Right renal pelvis (tissue), 4 donors: ENCODE measurements at places on chromosomes 16 and 17.
A peak's percentile ranks its signal among the peaks of the same experiment; 100 is the strongest.

DNA sequence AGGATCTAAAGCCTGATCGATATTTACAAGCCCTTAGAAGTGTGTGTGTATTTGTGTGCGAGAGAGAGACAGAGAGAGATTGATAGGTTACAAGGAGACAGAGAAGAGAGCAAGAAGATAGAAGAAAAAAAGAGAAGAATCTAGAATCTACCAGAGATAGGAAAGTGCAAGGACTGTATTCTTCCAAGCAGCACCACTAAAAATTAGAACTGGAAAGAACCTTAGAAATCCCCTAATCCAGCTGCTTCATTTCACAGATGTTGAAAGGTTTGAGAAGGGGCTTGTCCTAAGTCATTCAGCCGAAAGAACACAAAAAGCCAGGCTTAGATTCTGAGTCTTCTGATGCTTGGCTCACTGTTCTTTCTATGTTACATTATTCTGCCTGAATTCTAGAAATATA lies 92.2 kb downstream of the HS3ST3A1 start:
- no peak for DNase-seq

DNA sequence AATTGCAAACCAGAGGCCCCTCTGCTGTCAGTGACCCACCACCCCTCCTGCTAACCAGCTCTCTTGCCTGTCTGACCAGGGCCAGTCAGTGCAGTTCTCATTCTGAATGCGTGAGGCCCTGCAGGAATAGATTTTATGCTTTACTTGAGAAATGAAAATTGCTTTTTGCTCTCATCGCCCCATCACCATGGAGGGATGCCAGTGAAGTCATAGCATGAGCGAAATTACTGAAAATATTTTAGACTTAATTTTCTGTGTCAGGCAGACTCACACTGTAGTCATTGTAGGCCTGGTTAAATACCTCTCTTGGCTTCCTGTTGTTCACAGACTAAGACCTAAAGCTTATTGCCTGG lies 490.5 kb upstream of the CDH5 start:
- DNase-seq = no peak

DNA sequence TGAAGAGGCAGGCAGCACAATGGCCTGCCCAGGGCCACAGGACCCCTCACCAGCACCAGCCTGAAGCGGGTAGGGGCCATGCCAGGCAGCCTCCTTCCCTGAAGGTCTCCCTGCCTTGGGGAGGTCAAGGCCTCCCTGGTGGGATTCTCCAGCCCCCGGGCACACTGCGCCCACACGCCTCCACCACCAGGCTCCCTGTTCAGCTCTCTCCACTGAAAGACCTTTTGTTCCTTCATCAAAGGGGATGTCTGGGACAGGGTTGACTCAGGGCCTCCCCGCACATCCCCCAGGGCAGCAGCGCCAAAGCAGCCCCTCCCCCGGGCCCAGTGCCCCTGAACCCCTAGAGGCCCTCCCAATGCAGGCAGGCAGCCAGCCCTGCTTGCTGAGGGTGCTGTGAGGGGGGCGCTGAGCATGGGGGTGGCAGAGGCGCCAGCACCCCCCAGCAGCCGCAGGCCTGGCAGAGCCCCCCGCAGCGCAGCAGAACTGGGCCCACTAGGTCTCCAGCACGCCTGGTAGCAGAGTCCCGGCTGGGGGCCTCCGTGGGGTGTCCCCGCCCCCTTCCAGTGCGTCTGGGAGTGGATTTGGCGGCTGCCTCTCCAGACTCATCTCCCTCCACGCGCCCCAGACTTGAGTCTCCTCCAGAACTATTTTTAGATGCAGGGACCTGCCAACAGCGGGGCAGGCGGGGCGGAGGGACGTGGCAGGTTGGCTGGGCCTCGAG lies 13.1 kb downstream of the BCAR1 start:
- DNase-seq = no peak

GRCh38 chr17:80455336-80455710 lies 21.1 kb downstream of the NPTX1 start:
- no peak for DNase-seq

DNA sequence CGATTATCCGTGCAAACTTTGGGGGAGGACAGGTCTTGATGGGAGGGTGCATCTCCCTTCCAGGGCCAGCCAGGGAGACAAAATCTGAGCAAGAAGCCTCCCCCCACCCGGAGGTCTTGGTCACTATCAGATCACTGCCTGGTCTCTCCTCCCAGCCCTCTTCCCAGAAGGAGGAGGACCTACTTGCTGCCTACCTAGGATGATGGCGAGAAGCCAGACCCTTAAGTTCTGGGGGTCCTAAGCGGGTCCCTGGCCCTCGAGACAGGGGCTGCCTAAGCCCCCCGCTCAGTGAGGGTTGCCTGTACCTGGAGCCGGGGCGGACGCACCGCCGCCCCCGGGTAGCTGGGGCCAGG lies 4.6 kb downstream of the TSPOAP1 start:
- no peak for DNase-seq

DNA sequence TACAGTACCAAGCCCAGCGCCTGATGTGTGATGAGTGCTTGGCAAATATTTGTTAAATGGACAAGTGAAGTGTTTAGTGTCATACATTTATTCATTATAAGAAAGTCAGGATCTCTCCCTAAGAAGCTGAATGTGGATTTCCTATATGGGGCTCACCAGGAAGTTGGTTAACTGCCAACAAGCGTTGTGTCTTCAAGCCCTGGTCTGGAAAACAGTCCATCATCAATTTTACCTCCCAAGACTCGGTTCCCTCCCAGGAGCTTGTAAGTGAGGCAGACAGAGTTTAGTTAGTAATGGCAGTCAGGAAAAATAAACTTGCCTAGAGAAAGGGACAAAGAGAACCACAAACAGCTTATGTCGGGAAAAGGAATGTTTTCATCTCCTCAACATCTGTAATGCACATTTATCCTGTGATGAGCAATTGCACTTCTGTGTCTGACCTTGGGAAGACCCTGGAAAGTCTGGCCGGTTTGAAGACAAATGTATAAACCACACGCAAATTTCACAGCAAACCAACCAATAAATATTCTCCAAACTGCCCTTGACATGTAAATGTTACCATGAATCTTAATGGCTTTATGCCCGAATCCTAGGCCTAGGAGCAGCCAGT lies 28.3 kb downstream of the C16orf95 start:
- no peak for DNase-seq

GRCh38 chr16:81553080-81553813 lies 108.6 kb downstream of the CMIP start:
- DNase-seq = no peak

GRCh38 chr17:7019839-7020519 lies 2.9 kb upstream of the BCL6B start:
- DNase-seq = no peak

DNA sequence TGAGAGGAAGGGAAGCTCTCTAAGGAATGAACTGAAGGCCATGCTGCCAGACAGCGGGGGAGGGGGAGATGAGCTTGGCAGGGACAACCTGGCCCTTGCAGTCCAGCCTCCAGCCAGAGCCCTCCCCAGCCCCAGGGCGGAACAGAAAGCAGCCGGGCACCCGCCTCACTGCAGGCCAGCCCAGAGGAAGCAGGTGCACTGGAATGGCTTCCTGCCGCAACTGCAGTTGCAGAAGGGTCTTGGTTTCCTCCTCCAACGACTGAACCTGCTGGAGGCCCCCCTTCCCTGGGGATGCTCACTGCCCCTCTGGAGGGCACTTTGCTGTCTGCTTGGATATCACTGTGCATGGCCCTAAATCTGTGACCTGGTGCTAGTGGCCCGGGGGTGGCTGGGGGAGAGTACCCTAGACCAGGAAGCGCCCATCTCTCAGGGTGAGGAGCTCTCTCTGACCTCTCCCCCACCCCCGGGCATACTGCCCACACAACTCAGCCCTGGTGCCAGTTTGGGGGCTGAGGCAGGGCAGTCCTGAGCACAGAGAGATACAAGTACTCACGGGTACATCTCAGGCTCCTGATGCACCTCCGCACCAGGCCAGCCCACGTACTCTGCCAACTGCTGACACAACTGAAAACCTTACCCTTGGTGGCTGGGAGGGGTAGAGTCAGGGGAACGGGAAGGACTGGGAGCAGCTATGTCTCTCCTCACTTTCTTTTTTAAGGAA lies 41.1 kb downstream of the MYO18A start:
- no peak for DNase-seq

GRCh38 chr16:10838621-10839278 lies 20.2 kb upstream of the TVP23A start:
- DNase-seq = no peak

GRCh38 chr17:70653850-70654249 lies 484.5 kb downstream of the KCNJ2 start:
- no peak for DNase-seq

GRCh38 chr17:44960691-44961090 lies 7.4 kb downstream of the C1QL1 start:
- no peak for DNase-seq

GRCh38 chr16:66746682-66747081 lies 4.7 kb downstream of the DYNC1LI2 start:
- no peak for DNase-seq

DNA sequence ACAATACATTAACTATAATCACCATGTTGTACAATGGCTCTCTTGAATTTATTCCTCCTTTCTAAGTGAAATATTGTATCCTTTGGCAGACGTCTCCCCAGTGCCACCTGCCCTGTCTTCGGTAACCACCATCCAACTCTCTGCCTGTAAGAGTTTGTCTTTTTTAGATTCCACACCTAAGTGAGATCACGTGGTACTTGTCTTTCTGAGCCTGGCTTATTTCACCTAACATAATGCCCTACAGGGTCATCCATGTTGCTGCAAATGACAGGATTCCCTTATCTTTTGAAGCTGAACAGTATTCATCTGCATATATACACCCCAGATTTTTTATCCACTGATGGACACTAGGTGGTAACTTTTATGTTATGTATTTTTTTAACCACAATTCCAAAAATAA lies 24.2 kb downstream of the ORC6 start:
- no peak for DNase-seq

DNA sequence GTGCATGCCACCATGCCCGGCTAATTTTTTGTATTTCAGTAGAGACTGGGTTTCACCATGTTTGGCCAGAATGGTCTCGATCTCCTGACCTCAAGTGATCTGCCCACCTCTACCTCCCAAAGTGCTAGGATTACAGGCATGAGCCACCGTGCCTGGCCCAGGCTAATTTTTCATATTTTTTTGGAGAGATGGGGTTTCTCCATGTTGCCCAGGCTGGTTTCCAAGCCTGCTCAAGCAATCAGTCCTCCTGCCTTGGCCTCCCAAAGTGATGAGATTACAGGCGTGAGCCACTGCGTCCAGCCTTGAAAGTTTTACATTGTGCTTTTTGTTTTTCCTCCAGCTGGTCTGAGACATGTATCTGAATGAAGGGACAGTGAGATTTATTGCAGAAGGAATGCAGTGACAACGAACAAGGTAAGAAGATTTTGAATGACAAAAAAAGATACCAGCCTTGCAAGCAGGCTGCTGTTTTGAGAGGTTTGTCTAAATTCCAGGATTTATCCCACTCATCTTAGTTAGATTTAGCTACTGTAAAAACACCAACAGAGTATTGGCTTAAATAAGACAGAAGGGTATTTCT lies 3.4 kb upstream of the ENGASE start:
- DNase-seq = no peak

GRCh38 chr17:48238933-48239602 lies 131.5 kb downstream of the SNX11 start:
- DNase-seq = no peak

- DNase-seq = no peak
Observed at GRCh38 chr16:89320782-89321501, 103.4 kb downstream of the ZNF778 start.

DNA sequence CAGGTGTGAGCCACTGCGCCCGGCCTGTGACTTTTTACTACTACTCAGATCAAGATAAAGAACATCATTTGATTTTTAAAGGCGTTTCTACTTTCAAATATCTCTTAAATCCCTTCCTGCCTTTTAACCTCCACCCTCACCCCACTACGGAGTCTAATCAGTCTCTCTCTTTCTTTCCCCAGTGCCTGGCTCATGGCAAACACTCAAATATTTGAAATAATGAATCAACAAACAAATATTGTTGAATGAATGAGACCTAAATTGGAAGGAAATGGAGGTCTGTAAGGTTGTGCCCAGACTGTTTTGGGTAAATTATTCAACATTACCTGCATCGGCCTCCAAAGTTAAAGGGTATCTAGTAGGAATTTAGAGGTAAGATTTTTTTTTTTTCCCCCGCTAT lies 14.7 kb downstream of the COPZ2 start:
- no peak for DNase-seq

- DNase-seq = no peak
Observed at GRCh38 chr16:50393416-50393815, 24.6 kb upstream of the BRD7 start.

DNA sequence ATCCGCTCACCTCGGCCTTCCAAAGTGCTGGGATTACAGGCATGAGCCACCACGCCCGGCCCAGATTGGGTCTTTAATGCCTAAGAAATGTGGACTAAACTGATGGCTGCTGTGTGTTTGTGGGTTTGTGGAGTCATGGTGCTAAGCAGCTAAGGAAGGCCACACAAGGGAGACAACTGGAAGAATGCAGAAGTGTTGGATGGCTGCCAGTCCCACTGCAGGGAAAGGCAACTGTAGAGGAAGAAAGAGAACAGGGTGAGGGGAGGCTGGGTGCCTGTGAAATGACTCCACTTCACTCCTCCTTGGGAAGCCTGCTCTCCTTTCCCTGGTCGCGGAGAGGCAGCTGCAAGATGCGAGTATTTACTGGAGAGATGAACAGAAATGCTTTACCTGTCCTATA lies 23.5 kb upstream of the SIAH1 start:
- DNase-seq = no peak

DNA sequence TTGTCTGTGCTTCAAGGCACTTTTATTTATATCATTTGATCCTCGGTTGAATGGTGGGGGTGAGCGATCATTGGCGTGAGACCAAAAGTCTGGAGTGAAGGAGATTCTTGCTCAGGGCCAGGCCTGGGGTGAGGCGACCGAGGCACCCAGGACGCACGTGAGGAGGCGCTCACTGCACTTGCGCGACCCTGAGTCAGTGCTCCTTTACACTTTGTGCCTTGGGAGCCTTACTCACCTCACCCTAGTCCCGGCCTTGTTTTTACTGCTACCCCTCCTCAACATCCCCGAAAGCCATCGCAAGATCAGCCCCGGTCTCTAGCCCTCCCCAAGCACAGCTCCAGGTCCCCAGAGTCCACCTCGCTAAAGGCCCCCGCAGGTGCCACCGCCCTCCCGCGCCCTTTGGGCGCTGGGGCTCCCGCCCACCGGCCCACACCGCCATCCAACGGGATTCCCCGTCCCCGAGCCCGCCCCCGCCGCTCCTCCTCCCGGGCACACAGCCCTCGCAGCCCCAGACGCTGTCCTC lies 496 bp downstream of the EZH1 start:
- DNase-seq = peak; percentile 18

GRCh38 chr17:38554430-38555350 lies 51.1 kb downstream of the SRCIN1 start:
- no peak for DNase-seq

DNA sequence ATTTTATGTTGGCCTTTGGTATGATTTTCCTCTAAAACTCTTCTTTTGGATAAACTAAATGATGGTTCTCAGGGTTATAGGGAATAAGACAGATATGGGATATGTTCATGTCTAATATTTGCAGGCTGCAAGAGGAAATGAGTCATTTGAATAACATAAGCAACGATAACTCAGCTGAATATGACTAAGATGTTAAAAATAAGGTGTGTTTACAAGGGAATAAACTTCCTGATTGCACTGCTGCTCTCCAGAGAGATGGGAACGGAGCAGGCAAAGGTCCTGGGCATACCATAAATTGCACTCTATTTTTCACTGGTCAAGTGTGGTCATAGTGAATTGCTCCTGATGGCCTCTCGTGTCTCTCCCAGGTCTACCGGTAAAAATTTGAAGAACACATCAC lies 666.2 kb downstream of the TOX3 start:
- no peak for DNase-seq
